Activated T-cell treated with anti-CD3 and anti-CD28 coated beads, Interleukin-2, amount 50 U/mL, for 24 hours (primary cell): ENCODE measurements at places on chromosomes 6 and 20.
A peak's percentile ranks its signal among the peaks of the same experiment; 100 is the strongest.

DNA sequence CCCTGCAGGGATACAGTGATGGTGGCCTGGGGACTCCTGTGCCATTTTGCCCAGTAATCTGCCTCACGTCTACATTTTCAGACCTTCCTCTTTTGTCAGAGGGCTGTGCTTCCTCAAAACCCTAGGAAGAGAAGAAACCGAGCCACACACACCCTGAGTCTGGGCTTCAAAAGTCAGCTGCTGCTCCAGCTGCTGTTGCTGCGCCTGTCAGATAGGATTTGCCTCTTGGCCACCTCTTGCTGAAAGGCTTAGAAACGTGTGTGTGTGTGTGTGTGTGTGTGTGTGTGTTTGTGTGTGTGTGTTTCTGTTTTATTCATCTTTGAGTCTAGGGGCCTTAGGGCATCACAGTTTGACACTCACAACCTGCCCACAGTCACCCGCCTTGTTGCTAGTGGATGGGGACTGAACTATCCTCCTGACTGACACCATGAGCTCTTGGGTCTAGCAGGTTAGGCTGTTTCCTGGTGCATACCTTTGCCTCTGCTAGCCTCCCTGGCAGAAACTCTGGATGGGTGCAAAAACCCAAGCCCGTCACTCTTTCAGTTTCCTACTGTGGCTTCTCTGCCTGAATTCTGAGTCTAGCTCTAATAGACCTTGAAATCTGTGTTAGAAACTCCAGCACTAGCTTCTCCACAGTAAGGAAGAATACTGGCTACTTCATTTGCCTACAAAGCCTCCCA lies 94.9 kb upstream of the CEP85L start:
- no peak for DNase-seq

- DNase-seq = no peak
Observed at GRCh38 chr6:151721146-151721545, 86.3 kb upstream of the ESR1 start.

DNA sequence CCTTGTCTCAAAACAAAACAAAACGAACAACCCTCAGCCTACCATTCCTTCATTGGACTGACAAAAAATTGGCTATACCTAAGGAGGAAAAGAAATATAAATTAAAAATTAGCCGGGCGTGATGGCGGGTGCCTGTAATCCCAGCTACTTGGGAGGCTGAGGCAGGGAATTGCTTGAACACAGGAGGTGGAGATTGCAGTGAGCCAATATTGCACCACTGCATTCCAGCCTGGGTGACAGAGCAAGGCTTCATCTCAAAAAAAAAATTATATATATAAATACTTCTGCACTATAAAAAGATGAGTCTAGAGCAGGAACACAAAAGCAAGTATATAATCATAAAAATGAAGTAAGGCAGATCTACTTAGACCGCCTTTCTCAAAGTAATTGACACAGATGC lies 109.8 kb downstream of the CRYBG1 start:
- DNase-seq = no peak

- DNase-seq = no peak
Observed at GRCh38 chr6:90266905-90267621, 29.6 kb downstream of the BACH2 start.

GRCh38 chr6:99604166-99605073 lies 2.2 kb upstream of the PRDM13 start:
- DNase-seq = peak; percentile 34

GRCh38 chr6:42537536-42537935 lies 26.3 kb upstream of the UBR2 start:
- DNase-seq = no peak

- no peak for DNase-seq
Observed at GRCh38 chr6:38445336-38445735, 194.4 kb downstream of the BTBD9 start.

DNA sequence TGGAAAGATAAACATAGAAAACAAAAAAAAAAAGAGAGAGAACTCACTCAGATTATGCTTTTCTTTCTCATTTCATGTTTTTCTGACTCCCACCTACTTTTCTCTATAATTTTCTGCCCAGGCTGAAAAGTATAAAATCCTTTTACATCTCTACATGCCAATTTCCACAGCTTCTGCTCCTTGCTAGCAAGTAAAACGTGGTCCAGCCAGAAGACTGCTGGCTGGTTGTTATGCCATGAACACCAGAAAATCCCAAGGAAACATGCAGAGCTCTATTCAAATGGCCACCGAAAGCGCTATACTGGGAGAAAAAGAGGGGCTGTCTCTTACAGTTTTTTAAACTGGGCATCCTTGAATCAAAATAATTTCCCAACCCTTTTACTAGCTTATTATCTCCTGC lies 512.8 kb upstream of the ID4 start:
- DNase-seq = no peak

DNA sequence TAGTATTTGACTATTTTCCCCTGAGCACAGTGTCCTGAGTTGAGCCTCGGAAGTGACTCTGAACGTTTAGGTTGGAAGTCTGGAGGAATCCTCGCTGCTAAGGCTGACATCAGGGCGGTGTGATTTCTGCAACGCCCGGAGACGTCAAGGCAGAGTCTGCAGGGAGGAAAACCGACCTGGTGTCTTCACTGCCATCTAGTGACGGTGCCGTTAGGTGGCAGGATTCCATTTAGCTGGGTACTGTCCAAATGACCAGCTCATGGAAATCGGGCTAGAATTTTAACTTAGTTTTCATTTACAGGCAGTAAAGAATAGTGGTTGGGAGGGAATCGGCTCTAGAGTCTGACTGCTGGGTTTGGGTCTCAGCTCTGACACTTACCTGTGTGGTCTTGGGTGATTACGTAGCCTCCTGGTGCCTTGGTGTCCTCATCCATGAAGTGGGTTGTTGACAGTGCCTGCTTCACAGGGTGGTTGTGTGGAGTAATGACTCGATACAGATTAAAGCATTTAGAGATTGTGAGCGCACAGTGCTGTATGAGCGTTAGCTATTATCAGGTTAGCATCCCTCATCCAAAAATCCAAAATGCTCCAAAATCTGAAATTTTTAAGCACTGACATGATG lies 35.0 kb downstream of the FOXF2 start:
- peak; percentile 35 for DNase-seq

DNA sequence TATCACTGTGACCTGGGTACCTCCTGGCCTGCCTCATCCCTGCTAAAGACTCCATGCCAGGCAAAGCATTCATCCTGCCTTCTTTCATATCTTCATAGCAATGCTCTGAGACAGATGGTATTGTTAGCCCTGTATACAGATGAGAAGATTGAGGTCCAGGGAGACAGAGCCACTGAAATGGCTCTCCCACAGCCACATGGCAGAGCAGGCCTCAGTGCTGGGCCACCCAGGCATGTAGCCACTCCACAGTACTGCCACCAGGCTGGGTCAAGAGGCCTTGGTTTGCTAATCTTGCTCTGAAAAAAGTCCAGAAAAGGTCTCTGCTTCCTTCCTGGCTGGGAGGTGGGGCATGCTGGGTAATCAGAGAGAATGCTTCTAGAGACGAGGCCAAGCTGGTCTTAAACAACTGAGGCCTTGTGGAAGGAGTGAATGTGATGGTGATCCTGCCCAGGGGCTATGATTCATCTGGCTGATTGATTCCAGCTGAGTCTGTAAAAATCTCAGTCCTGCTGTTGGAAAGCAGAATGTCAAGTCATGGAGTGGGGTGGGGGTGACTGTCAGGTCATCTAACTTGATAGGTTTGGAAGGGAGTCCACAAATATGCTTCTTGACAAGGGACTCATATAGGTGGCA lies 29.8 kb downstream of the HM13 start:
- DNase-seq = no peak

- no peak for DNase-seq
Observed at GRCh38 chr20:32070690-32071213, 18.7 kb downstream of the HCK start.

- peak; percentile 52 for DNase-seq
Observed at GRCh38 chr6:75205776-75206575, at the start of gene COL12A1. Gene COL12A1 (minus strand): TSS chr6:75206053. CDS start chr6:75202792, 3,261 bp downstream.

DNA sequence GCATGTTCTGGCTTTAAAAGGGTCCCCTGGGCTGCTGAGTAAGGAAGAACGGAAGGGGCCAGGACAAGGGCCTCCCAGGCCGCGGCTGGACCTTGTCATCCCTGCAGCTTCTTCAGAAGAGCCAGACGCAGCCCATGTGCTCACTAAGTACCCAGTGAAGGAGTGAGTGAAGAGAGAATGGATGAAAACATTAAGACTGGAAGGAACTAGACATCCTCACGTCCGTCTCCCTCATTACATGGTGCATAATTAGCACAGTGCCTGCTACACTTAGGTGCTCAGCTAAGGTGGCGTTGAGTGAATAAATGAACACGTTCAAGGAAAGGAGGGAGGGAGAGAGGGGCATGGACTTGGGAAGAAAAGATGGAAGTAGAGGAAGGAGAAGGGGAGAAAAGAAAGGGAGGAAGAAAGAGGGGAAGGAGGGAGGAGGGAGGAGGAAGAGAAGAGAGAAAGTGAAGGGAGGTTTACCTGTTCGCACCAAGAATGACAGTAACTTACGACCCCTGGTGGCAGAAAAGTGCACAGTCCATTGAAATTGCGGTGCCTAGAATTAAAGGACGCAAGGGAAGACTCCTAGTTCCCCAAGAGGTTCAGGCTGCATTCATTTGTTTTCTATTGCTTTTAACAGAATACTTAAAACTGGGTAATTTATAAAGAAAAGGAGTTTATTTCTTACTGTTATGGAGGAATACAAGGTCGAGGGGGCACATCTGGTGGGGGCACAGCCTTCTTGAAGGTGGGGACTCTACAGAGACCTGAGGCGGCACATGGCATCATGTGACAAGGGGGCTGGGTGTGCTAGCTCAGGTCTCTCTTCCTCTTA lies 8.0 kb downstream of the TP53RK start:
- DNase-seq = peak; percentile 69

DNA sequence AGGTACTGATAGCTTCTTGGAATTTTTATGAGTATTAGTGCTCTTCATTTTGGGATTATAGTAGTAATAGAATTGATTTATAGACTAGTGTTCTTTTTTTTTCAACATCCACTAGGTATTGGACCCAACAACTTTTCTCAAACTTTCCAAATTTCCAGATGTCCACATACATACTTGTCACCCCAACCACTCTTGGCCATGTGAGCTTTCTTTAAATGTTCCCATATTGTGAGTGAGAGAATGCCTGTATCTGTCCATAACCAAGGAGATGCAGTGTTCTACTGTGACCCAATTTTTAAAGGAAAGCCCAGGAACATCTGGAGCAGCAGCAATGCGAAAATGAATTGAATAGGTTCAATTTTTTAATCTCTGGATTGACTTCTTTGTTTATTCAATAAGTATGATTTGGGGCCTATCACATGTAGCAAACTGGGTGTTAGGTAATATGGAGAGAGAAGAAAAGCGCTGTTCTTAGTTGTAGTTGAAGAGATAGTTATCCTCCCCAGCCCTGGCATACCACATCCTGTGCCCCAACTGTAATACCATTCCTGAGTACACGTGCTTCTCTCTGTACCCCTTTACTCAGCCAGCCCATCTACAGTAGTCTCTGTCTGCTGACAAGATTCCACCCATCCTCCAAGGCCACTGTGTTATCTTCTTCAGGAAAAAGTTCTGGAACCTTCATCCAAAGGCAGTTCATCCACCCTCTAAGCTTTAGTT lies 116.8 kb upstream of the SUPT3H start:
- no peak for DNase-seq
